ENCODE measurements at places on chromosomes 16 and 17.

DNA sequence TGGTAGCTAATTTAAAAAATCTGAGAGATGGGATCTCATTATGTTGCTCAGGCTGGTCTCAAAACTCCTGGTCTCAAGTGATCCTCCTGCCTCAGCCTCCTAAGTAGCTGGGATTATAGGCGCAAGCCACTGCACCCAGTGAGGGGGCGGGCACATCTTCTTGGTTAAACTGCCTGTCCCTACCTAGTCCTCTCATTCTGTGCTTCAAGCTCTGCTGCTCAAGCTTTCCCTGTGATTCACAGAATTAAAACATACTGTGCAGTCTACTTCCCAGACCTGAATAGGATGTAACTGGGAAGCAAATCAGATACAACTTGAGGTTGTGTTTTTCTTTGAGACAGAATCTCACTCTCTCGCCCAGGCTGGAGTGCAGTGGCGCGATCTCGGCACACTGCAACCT lies 2.3 kb downstream of the MRPL38 start:
- DNase-seq = no peak

- DNase-seq = no peak
Measured at GRCh38 chr17:81908793-81909192, 2.4 kb downstream of the PCYT2 start.

DNA sequence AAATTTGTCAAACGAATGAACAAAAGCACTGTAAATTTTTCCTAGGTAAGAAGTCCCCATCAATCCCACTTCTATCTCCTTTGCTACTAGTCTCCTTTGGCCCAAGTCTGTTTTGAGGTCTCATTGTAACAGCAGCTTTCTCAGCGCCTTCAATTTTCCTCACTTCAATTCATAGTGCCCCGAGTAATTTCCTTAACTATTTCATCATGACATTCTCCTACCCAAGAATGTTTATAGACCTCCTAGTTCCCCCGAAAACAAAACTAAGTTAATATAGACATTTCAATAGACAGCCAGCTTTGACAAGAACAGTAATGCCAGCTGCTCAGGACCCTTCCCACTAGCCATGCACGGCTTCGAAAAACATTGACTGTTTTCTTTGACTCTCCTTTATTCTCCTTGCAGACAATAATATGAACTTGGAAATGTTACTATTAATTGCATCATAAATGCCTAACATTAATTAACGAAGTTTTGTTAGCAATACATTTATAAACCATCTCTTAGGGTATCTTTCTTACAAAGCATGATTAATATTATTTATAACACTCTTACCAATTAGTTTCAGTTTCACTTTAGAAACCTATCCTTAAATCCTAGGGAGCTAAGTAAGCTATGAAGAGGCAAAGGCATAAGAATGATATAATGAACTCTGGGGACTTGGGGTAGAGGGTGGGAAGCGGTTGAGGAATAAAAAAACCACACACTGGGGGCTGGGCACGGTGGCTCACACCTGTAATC lies 22.8 kb downstream of the GLG1 start:
- DNase-seq = no peak

GRCh38 chr17:20098314-20098713 lies 89.2 kb downstream of the SPECC1 start:
- DNase-seq = no peak

DNA sequence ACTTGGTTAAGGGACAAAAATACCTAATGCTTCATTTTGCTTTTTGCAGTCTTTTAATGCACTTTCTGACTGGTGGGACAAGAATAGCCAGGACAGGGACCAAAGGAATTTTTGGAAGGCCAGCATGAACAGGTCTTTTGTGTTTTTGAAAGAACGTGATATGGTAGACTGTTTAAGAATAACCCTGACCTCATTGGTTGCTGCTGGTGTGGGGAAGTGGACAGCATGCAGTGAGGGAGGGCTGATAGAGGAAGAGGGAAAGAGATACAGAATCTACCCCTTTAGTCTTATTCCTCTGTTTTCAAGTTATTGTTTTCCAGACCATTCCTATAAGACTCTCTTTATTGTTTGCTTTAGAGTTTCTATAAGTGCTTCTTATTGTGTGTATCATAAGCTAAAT lies 816.2 kb downstream of the CDH11 start:
- DNase-seq = no peak

Data from GM04504 (cell line).